Osteocyte (in vitro differentiated cells): ENCODE measurements at places on chromosomes 2 and 18.

DNA sequence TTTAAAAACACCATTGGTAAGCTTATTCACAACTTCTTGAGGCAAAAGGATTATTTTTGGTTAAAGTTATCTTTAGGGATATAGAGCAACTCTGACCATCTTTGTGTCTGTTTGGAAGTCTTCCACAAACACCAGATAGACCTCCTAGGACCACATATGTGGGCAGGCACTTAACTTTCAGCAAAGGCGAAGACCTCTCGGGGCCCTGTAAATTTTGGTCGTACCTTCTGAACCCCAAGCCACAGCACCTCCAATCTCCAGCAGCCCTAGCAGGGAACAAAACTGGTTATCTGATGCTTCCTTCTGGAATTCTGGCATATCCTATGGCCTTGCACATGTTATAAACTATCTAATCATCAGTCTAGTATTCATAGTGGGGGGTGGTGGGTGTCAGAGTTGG is 114.8 kb downstream of the MBD5 start:
- no peak for DNase-seq

- DNase-seq: no peak
These were observed 96.4 kb downstream of the USP40 start for GRCh38 chr2:233470011-233470687.

GRCh38 chr2:172227719-172228118 is 125.0 kb upstream of the DLX2 start:
- DNase-seq: no peak

GRCh38 chr2:86631846-86632485 is 8.3 kb upstream of the RNF103 start:
- no peak for DNase-seq

- no peak for DNase-seq
These were observed 332 bp upstream of the PDCD1 start for GRCh38 chr2:241859017-241859435.

GRCh38 chr2:3354986-3355385 is 22.6 kb downstream of the EIPR1 start:
- DNase-seq: peak; percentile 73

GRCh38 chr2:122182616-122183355 is 427.3 kb downstream of the TSN start:
- no peak for DNase-seq

DNA sequence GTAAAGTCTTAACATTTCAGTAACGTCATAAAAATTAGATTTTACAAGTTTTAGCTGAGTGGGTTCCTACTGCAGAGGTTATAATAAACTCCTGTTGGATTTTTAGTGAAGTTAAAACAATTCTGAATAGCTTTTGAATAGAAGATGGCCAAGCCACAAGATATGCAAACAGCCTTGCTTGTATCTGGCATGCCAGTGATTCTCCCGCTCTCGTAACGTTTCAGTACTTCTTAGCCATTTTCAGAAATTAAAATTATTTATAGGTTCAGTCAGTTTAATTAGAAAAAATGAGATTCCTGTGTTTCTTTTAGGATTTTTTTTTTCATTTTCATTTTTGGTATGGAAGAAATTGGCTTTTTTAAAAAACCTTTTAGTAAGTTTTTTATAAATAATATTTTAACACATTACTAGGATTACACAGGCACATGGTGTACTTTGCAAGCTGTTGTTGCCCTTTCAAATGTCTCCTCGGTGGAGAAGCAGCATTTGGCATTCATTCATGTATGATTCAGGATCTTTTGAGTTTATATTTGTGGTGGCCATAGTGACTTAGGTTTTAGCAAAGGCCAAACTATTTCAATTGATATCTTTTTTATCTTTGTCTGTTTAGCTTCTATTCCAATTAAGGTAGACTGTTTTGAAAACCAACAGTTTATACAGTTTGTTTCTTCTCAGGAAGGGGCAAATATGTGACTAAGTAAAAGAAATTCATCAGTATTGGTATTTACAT is 30.6 kb upstream of the RND3 start:
- DNase-seq: no peak

DNA sequence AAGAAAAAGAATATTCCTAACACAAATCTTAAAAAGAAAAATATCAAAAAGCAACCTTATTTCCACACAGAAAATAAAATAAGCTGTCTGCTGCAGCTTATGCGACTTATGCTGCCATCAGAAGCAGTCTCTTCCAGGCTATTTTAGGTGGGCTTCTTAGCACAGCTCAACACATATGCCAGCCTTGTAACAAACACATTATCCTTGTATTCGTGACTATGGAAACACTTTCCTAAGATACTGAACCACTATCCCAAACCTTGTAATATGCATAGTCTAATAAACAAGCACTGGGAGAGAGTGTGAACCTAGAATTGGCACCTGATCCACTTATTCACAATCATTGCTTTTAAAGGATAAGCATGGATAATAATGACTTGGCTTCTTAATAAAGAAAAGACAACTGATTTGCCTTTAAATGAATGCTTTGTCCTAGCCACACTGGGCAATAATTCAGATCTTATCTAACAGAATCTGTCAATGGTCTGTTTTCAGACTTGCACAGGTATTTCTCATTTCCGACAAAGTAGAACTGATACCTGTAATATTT is 40.0 kb upstream of the RNU4ATAC start:
- DNase-seq: no peak

GRCh38 chr2:206232287-206233035 is 42.0 kb upstream of the ZDBF2 start:
- no peak for DNase-seq

DNA sequence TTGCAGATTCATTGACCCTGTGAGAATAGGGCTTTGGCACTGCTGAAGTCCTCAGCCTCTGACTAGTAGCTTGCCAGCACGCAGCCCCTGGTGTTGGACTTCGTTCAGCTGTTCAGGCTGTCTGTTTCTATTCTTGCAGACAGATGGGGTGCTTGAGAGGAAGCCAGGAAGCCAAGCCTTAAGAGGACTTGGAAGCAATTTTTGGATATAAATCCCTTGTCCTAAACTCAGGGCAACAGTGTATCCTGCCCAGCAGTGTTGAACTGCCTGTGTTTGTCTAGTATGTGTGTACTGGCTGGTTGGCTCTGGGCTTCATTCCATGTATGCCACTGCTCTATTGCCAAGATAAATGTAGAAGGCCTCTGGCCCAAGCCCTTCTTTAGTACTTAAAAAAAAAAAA is 108.6 kb downstream of the COMMD1 start:
- DNase-seq: no peak

- DNase-seq: no peak
These were observed 63.2 kb upstream of the NPAS2 start for GRCh38 chr2:100756704-100757103.

DNA sequence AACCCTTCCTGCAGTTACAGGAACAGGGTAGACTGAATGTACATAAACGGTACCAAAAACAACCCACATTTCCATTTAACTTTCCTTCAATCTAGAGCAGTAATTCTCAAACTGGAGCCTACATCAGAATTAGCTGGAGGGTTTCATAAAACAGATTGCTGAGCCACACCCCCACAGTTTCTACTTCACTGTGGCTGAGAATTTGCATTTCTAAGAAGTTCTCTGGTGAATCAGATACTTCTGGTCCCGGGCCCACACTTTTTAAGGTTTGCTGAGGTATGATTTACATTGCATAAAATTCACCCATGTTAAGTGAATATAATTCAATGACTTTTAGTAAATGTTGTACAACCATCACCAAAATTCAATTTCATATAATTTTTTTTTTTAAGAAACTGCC is 113.7 kb downstream of the SRBD1 start:
- no peak for DNase-seq

DNA sequence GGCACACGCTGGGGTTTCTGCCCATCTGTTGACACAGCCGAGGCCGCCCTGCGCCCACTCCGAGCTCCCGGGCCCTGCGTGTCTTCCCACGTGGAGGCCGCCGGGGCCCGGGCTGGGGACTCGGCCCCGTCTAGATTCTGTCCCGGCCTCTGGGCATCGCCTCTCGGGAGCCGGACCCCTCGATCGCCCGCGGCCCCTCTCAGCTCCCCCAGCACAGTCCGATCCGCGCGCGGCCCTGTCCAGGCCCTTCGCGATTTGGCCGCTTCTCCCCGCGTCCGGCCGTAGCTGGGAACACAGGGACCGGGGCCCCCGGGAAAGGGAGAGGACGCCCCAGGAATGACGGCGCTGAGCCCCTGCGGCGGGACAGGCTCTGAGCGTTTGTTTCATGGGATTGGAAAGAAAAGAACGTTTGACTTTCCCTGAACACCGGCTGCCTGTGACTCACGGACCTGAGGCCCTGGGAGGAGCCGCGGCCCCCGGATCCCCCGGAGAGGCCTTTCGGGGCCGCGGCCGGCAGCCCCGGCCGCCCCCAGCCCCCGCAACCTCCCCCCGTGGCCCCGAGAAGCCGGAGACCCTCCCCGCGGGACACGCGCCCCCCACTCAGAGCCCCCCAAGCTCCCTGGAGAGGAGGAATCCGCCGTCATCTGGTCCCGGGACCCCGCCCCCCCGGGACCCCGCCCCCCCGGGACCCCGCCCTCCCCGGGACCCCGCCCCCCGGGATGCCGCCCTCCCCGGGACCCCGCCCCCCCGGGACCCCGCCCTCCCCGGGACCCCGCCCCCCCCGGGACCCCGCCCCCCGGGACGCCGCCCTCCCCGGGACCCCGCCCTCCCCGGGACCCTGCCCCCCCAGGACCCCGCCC is 62.7 kb upstream of the CTDP1 start:
- DNase-seq: no peak

GRCh38 chr18:31217038-31217849 is 54.6 kb upstream of the DSC1 start:
- no peak for DNase-seq

GRCh38 chr2:65130664-65131175 is 814 bp upstream of the RAB1A start:
- DNase-seq: no peak

DNA sequence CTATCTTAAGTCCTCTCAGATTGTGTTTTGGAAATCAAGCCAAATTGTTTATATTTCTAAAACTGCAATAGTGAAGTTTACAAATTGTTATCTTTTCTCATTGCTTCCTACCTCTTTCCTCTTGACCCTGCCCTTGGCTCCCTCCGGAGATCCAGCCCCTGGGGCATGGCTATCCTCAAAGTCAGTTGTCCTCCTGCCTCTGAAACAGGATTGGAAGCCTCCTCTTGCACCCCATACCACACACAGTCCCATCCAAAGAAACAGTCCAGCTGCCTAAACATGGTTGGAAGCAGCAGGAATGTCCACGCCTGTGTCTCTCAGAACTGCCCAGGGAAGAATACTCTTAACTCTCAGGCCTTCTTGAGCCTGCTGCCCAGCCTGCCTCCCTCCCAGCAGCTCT is 30.1 kb upstream of the COL6A3 start:
- no peak for DNase-seq

DNA sequence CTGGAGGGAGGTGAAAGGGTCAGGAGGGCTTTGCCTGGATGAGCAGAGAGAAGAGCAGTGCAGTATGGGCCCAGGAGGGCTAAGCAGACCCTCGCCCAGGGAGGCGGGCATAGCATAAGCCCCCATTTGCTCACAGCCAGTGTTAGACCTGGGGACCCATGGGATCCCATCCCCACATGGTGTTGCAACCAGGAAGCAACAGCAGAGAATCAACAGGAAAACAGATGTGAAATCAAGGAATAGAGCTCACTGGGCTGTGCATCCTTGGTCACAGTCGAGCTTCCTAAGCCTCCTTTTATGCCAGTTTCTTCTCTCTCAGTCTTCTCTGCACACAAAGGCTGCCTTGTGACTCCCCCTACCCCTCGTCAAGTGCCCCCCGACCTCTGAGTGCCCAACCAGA is 19.9 kb downstream of the ASB18 start:
- DNase-seq: peak; percentile 59
